ENCODE measurements at places on chromosomes 11 and 22. TPM values are rescaled to one million over a fixed set of nuclear protein-coding genes. Genes with fewer than 3 reads are reported as not detected.

Gene SLC1A2
- total RNA-seq = 2.0 TPM

Gene HBB
- total RNA-seq = not detected

Gene HEPN1
- not detected for total RNA-seq

GRCh38 chr11:2835296-2835695 is 50.3 kb downstream of the CDKN1C start:
- H3K27ac ChIP-seq = peak overlapping the region; percentile 15
- no peaks in the 10 kb centered on the region for H3K27me3 ChIP-seq
- no peak overlapping the region for H3K4me3 ChIP-seq
- no peaks in the 10 kb centered on the region for H3K36me3 ChIP-seq
- DNase-seq = no peak

DNA sequence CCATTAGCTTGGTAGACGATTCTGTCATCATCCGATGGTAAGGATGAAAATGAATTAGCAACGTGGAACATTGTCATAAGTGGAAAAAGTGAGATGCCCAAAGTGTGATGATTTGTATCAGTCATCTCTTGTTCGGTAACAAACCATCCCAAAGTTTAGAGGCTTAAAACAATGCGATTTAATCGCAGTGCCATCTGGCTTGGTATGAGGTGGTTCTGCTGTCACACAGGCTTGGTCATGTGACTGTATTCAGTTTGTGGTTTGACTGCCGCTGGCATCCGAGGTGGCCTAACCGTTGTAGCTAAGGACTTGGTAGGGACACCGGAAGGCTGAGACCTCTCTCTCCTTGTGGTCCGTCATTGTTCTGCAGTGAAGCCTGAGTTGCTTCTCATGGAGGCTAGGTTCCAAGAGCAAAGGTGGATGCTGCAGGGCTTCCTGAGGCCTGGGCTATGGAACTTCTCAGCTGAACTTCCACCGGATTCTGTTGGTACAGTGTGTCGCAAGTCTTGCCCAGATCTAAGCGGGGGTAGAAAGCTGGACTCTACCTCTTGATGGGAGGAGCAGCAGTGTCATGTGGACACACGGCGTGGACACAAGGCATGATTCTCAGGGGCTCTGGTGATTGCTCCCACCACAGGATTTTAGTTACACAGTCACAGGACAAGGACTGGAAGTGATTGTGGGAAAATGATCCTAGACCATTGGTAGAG is 36.3 kb downstream of the BCR start:
- no peak overlapping the region for H3K4me3 ChIP-seq
- H3K4me1 ChIP-seq = peaks cover 41% of the 10 kb centered on the region
- no peaks in the 10 kb centered on the region for H3K36me3 ChIP-seq

- no peak overlapping the region for H3K27ac ChIP-seq
- H3K27me3 ChIP-seq = no peaks in the 10 kb centered on the region
- DNase-seq = no peak
- no peaks in the 10 kb centered on the region for H3K36me3 ChIP-seq
- no peaks in the 10 kb centered on the region for H3K4me1 ChIP-seq
Observed at GRCh38 chr22:36922711-36923110, 9.3 kb downstream of the CSF2RB start.

DNA sequence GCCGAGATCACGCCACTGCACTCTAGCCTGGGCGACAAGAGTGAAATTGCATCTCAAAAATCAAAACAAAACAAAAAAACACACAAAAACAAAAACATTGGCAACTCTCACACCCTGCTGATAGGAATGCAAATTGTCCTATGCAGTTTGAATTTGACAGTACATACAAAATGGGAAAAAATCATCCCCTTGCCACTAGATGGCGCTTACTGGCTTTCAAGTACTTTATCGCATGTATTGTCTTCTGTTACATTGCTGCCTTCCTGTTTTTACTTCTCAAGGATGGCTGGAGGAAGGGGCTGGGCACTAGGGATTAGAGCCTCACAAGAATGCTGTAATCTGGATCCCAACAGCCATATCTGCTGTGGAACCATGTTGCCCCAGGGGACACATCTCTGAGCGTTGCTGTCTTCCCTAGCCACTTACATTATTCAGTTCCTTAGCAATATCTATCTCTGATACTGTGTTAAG is 59.4 kb upstream of the A4GALT start:
- no peaks in the 10 kb centered on the region for H3K4me1 ChIP-seq
- no peaks in the 10 kb centered on the region for H3K36me3 ChIP-seq
- H3K4me3 ChIP-seq = no peak overlapping the region
- peak; percentile 83 for DNase-seq
- H3K27ac ChIP-seq = no peak overlapping the region
